ENCODE measurements at places on chromosomes 5 and 9.
A peak's percentile ranks its signal among the peaks of the same experiment; 100 is the strongest.

GRCh38 chr9:99811598-99812383, 9.9 kb upstream of the NR4A3 start:
- DNase-seq = no peak

DNA sequence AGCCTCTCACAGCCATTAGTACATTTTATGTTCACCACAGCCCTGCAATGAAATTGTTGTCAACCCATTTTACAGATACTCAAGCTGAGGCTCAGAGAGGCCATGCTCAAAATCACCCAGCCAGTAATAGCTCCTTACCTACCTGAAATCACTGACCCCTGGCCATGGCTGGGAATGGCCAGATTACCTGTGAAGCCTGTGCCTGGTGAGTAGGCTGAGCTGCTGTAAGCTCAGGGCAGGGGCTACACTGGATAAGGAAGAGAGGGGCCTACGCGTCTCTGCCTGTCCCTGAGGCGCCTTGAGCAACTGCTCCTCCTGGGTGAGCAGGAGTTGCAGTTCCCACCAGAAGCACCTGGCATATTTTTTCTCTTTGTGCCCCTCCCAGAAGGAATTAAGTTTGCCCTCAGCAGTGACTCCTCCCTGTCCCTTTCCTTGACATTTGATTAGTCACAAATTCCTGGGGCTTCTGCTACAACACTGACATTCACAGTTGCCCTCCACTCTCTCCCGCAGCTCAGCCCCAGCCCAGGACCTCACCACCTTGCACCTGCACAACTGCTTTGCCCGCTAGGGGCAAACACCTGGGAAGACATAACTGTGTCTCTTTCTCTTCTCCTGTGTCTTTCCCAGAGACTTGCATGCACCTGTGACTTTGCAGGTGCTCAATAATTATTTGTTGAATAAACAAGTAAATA, 5.7 kb downstream of the CLTB start:
- DNase-seq = no peak

DNA sequence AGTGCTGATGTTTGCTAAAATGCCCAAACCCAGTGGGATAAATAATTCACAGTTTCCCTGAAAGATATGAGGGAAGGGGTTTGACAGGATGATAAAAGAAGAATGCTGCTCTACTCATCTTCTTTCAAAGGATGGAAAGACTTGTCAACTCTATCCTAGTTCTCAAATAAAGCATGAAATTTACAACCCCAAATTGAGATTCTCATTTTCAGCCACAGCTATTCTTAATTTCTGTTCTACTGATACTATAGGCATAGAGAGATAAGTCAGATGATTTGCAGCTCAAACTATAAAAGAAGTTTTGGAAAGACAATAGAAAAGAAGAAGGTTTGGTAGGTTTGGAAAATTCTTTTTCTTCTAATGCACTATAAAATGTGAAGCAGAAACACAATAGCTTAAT, 542.6 kb downstream of the CSNK1G3 start:
- no peak for DNase-seq

DNA sequence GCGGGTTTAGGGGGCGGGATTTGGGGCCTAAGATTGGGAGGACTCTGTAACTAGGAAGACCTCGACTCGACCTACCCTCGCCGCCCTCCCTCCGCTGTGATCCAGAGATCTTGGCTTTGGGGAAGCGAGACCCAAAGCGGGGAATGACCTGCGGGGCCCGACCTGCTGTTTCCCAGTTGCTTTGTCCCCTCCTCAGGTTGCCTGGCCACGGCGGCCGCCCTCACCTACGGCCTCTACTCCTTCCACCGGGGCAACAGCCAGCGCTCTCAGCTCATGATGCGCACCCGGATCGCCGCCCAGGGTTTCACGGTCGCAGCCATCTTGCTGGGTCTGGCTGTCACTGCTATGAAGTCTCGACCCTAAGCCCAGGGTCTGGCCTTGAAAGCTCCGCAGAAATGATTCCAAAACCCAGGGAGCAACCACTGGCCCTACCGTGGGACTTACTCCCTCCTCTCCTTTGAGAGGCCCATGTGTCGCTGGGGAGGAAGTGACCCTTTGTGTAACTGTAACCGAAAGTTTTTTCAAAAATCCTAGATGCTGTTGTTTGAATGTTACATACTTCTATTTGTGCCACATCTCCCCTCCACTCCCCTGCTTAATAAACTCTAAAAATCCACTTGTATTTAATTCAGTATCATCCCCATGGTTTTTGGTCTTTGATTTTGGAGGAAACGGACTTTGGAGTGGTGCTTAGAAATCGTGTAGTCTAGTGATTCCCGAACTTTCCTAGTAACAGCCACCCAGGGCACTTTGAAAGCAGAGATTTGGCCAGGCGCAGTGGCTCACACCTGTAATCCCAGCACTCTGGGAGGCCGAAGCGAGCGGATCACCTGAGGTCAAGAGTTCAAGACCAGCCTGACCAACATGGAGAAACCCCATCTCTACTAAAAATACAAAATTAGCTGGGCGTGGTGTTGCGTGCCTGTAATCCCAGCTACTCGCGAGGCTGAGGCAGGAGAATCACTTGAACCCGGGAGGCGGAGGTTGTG, 878 bp downstream of the HIGD2A start:
- peak; percentile 84 for DNase-seq

DNA sequence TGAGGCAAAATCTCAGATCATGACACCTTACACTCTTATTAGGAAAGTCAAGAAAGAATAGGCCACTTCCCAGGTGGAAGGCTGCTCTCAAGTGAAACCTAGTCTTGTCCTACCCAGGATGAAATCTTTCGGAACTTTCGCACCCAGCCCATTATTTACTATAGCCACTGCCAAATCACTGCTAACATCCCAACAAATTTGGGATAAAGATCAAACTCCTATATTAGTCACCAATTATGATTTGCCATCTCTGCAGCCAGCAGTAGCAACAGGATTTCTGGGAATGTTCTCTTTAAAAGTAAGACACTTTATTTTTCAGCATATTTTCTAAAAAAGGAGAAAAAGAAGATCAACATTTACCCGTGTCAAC, 224.6 kb downstream of the GAS1 start:
- no peak for DNase-seq

GRCh38 chr9:136925414-136926153, 19.0 kb downstream of the FBXW5 start:
- no peak for DNase-seq

- no peak for DNase-seq
Measured at GRCh38 chr9:136239983-136240330, 5.7 kb downstream of the QSOX2 start.

- DNase-seq = no peak
Measured at GRCh38 chr9:128104171-128104618, 23.3 kb downstream of the PTGES2 start.

DNA sequence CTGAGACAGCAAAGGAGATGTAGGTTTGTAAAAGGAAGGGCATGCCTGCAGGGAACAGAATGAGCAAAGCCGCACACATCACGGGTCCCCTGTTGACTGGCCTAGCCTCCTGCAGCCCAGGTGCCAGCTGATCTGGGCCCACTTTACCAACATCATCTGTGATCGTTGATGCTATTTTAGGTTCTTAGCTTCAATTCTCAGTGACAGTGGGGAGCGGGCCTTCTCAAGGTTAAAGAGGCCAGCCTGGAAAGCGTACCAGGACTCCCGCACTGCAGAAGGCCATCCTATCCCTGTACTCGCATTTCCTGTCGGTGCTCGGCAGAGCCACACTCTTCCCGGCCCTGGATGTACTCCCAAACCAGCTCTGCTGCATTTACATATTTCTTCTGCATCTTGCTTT, 213.5 kb upstream of the IRX1 start:
- DNase-seq = no peak

GRCh38 chr9:70466976-70467561, 52.6 kb upstream of the KLF9 start:
- no peak for DNase-seq

GRCh38 chr9:34557426-34558321, 31.9 kb downstream of the CNTFR start:
- no peak for DNase-seq

DNA sequence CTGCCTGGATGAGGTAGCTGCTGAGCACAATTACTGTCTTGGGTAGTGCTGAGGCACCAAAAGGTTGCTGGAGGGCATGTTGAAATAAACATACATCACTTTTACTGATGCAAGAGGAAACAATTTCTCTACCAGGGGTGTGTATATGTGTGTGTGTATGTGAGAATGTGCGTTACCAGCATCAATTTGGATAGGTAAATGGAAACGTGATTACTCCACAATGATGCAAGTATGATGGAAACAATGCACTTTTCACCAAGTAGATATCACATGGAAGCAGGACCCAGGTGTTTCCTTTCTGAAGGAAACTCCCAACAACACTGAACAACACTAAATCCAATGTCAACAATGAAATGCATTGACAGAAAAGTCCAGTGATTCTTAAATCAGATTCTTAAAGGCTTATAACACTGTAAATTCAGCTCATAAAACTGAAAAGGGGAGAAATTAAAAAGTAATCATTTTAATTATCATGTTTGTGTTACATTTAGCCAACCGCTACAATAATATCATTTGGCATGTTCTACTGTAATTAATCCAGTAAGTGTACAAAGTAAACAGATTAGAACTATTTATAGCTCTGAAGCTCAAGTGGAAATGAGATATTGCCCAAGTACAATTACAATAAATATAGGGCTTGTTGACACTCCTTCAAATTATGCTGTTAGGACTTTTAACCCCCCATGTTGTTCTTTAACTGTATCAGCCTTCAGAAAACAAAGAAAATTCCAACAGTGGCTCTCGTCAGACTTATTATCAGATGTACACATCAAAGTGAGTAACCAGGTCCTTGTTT, 25.3 kb downstream of the YIPF5 start:
- no peak for DNase-seq

DNA sequence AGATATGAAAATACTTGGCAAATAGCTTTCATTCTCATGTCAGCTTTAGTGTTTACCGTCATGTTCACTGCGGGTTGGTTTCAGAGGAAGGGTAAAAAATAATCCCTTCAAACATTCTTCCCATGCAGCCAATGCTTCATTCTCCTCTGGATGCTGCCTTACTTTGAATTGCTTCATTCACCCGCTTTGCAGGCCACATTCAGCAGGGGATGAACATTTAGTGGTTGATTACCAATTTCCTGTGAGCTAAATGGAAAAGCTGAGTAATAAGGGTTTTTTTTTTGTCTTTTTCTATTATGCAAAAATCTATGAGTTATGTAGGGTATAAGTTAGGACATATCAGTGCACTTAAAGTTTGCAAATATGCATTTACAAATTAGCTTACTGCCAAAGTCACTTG, 96.3 kb upstream of the MEF2C start:
- no peak for DNase-seq

- no peak for DNase-seq
Measured at GRCh38 chr5:178507151-178507932, 82.9 kb downstream of the COL23A1 start.

- no peak for DNase-seq
Measured at GRCh38 chr5:81866994-81867393, 104.8 kb upstream of the ATG10 start.

- no peak for DNase-seq
Measured at GRCh38 chr9:112285056-112285455, 48.4 kb downstream of the PTBP3 start.

DNA sequence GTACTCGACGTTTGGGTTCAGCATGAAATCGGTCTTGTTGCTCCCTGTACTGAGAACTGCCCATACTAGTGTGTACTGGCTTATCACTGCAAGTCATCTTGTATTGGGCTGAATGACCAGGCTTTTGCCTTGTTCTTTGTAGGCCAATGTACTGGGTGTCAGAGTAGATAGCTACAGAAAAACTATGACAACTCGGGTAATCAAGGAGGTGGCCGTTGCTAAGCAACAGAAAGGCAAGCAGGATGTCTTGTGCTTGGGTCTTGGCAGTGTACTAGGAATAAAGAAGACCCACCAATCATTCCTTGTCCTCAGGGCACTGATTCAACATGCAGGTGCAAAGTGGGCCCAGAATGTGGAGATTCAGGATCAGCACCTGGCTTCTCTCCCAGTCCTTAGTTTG, 11.9 kb upstream of the SHISAL2B start:
- DNase-seq = no peak

- no peak for DNase-seq
Measured at GRCh38 chr5:58450811-58451629, 8.9 kb downstream of the PLK2 start.

DNA sequence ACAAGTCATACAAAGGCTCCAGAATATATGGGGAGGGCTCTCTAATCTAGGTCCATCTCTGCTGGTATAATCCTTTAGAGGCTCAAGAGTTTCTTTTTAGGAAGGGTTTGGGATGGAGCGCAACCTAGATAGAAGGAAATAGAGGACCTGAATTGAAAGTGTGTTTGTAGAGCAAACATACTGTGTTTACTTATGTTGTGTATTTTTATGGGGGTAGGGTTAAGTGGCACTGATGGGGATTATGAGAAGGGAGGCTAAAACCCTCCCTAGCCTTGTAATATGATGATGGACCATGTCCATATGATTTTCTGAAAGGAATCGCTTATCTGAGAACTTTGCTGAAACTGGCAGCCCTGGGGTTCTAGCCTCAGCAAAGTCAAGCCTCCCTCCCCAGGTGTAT, 4.4 kb upstream of the ELL2 start:
- no peak for DNase-seq

- DNase-seq = no peak
Measured at GRCh38 chr5:180172447-180173197, 36.4 kb downstream of the RASGEF1C start.

DNA sequence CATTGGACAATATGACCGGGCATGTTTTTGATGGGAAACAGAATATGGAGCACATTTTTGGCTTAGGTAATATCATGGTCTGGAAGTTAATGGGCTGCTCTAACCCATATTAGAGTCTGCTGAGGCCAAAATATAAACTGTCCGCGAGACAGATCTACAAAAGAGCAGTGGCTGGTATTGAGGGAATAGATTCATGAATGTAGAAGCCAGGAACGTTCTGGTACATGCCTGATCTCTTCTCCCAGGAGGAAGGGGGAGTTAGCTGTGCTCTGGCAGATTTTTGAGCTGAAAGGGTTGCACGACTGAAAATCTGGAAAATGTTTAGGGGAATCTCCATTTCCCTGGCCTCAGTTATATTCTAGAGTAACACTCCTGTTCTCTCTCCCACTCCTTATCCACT, 42.9 kb upstream of the ZFR start:
- DNase-seq = no peak

DNA sequence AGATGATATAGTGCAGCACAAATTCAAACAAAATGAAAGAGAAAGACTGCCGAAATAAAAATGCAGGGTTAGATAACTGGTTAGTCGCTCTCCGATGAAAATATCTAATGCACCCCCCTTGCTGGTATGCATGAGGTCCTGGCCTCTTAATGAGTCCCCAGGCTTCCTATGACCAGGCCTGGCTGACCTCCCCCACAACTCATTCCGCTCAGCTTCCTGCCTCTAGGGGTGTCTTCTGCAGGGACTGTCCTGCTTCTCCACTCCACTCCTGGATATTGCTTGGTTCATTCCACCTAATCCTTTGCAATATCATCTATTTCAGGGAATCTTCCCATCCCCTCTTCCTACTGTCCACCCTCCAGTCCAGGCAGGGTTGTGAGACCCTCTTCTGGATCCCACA, 341.8 kb downstream of the ASTN2 start:
- no peak for DNase-seq
